ENCODE measurements at places on chromosomes 2 and 18.

DNA sequence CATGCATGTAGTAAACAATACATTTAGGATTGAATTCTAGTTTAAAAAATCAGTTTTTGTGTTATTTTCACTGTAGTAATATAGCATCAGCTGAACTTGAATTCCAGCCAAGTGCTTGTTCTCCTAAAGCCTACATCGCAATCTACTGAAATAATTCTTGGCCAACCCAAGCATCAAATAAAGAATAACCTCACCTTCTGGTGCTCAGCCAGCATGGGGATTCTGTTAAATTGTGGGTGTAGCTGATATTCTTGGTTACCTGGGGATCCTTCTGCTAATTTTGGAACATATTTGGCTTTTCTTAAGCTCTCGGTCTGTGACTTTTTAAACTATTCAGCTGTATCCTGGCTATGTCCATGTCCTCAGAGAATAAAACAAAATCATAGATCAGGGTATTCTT, 248.8 kb downstream of the NRXN1 start:
- no peak for DNase-seq

GRCh38 chr2:166017208-166017607, 63.6 kb upstream of the TTC21B start:
- no peak for DNase-seq

DNA sequence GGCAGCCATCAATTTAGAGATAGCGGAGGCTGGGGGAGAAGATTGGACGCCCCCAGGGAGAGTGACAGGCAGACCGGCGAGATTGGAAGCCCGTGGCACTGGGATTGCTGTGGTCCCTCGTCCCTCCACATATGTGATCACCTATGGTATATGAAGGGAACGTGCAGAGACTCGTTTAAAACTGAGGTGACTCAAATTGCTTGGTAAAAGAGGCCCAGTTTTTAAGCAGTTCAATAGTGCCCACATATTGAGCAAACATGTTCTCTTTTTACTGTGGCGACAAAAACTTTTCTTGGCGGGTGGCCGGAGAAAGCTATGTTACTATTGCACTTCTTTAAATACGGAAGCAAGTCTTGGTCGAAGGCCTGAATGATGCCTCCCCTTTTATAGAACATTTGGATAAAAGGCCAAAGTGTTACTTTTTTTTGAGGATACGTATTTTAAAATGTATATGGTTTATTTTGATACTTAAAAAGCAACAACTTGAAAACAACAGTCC, 9.1 kb downstream of the B3GNT2 start:
- DNase-seq: no peak

DNA sequence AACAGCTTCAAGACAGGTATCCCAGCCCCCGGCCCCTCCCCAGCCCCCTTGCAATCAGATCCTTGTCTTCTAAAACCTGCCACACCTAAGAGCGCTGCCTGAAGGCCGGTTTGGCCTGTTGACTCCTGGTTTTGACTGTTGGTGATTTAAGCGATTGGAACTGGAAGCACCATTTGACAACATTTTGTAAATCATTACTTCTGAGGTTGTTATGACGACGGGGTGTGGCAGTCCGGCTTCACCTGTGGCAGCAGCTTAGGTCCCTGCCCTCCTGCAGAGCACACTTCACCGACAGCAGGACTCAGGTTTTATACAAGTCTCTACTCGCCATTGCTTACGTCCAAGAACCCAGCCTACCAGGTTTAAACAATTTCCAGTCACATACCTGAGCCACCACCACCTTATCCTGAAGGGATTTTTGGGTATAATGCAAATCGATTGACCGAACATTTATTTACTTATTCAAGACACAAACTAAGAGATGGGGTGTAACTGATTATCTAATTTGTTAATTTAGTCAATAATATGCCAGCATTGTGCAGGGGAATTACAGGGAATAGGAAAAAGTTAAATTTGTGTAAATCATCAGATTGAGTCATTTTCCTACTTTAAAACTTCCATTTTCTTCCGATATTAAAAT, 707 bp upstream of the DGUOK start:
- no peak for DNase-seq

DNA sequence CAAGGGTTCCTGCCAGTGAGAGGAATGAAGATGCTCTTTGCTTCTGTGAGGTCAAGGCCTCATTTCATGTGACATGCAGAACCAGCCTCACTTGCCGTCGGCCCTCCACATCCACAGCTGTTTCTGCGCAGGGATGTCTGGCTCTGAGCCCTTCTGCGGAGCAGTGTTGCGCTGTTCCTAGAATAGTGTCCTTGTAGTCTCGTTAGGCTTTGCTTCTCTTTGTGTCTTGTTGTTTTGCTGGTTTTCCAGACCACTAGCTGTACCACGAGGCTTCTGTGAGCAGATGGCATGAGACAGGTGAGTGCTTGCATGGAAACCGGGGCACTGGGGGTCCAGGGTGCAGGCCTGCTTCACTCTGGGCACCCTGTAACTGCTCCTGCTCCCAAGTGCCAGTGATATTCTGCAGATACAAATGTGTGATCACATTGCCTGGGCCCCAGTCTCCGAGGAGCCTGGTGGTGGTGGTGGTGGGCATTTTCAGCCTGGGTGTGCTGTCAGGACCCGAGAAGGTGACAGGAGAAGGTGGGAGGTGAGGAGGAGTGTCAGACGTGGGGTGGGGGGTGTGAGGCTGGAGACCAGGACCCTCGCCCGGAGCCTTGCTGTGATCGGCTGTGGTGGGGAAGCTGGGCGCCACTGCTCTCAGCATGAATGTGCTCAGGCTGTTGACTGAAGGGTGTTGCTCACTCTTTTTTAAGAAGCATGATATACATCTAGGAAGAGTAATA, 34.3 kb downstream of the LDLRAD4 start:
- DNase-seq: no peak

GRCh38 chr2:47086054-47086471, 69.0 kb downstream of the STPG4 start:
- no peak for DNase-seq

- no peak for DNase-seq
Measured at GRCh38 chr2:1648241-1649102, 95.8 kb downstream of the PXDN start.

DNA sequence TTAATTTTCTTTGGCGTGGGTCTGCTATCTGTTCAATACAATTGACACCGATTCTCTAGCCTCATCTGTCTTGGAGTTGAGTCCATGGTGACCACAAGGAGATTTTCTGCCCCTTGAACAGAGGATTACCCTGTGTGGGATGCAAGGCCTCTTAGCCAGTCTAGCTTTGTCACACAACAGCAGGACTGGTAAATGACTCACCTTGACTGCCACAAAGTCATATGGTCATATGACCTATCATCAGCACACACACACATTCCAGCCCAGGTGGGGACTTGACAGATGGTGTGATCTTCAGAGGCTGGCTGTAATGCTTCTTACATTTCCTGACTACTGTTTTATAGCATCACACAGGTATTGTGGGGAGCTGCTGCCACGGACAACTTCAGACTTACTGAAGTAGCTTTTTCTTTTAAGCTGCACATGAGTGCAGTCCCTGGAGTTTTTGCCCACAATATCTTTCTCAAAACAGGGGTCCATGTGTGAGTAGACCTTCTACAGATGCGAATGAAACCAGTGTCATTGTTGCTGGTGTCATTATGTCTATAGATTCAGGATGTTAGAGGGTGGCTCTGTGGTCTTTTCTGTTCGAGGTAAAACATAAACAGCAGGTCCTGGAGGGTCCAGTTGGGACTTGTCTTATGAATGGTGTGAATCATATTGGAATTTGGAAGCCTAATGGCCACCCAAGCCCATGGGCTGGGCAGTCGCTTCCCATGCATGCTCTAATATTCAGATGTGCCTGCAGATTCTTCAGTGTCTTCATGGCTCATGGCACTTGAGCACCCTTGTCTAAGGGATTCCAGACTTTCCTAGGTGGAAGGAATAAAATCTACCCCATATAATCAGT, 18.6 kb upstream of the ACOXL start:
- DNase-seq: no peak

GRCh38 chr2:1656326-1656960, 87.9 kb downstream of the PXDN start:
- DNase-seq: no peak

GRCh38 chr18:9782073-9782857, 74.2 kb downstream of the RAB31 start:
- DNase-seq: no peak

DNA sequence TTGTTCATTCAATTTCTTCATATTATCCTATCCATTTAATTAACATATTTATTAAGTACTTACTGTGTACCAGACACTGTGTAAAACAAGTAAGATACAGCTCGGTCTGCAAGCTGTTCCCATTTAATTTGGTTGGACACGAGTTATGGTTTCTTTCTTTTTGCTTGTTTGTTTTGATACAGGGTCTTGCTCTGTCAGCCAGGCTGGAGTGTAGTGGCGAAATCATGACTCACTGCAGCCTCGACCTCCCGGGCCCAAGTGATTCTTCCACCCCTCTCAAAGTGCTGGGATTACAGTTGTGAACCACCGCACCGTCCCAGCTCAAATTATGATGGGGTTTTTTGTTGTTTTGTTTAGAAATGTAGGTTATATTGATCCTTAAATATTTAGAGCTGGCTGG, 9.0 kb downstream of the CYBRD1 start:
- DNase-seq: no peak

GRCh38 chr2:217685255-217685605, 317.6 kb downstream of the TNS1 start:
- no peak for DNase-seq

DNA sequence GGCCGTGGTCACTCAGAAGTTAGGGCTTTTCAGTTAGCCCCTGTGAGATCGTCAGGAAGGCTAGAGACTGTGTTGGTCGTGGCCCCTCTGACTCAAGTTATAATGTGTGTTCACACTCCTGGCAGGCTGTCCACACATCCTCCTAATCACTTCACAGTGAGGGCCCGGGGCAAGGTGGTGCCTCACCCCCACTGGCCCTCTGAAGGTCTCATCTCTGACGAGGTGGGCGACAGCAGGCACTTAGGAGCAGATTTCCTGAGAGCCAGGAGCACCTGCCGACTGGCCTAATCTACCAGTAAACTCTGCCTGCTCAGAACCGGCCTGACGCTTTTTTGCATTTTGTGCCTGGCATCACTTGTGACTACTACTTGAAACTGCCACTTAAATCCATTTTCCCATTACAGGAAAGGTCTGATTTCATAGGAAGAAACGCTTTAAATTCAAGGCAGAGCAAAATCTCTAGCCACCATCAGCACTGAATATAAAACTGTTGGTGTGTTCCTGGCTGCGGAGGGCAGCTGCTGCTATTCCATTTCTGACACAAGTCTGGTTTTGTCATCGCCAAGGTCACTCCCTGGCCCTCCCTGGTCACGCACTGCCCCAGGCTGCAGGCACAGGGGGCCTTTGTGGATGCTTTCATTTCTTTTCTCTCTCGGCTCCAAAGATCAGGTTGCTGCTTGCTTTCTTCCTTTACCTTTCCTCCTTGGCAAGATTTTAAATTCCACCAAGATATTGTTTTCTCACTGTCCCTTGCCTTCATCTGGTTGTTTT, 48.0 kb downstream of the RAB12 start:
- DNase-seq: no peak

- no peak for DNase-seq
Measured at GRCh38 chr2:109128616-109129355, at the start of gene SH3RF3. SH3RF3 (plus strand) TSS chr2:109129205.

DNA sequence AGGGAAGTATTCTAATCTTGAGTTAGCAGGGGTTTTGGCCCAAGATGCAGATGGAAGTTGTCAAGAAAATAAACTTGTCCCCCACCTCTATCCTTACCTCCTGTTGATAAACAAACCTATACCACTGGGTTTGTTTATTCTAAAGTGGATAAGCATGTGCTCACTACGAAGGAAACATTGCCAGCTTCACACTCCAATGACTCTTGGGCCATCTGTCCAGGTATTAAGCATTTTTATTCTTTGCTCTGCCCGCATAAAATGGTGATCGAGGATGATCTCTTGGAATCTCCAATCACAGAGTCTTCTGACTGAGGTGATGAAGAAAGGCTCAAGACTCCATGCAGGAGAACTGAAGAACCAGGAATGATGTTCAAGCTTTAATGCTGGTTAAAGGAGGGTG, 1908.4 kb upstream of the PIK3C3 start:
- DNase-seq: no peak

- no peak for DNase-seq
Measured at GRCh38 chr2:229169751-229170150, 101.3 kb downstream of the PID1 start.

DNA sequence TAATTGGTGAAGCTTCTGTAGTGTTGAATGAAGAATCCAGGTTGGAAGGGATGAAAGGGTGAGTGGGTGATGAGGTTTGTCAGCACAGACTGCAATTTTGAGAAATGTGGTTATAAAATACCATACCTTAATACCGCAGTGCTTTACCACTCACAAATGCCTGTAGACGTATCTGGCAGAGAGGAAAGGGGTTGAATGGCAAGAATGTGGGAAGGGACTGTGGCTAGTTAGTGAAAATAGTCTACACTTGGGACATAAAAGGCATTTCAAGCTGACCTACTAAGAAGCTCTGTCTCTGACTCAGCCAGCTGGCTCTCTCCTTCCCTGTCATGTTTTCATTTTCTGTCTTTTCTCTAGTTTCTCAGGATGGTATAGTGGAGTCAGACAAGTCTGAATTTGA, 25.1 kb downstream of the CDK15 start:
- no peak for DNase-seq

Data from stimulated activated CD8-positive, alpha-beta memory T cell treated with anti-CD3 and anti-CD28 coated beads, Interleukin-2, amount 100 ng/mL, for 1 hour (primary cell).